ENCODE measurements at places on chromosomes 5 and 9. TPM values are rescaled to one million over a fixed set of nuclear protein-coding genes. Genes with fewer than 3 reads are reported as not detected.

The TMEFF1 gene
- total RNA-seq = 0.95 TPM

The AMACR gene
- total RNA-seq = 11.5 TPM

The FBP1 gene
- 0.68 TPM for total RNA-seq

- no peak overlapping the region for H3K4me3 ChIP-seq
- H3K27me3 ChIP-seq = no peaks in the 10 kb centered on the region
- no peaks in the 10 kb centered on the region for H3K36me3 ChIP-seq
- no peak overlapping the region for H3K27ac ChIP-seq
Measured at GRCh38 chr9:75845806-75846205, 44.7 kb upstream of the PCSK5 start.

- no peaks in the 10 kb centered on the region for H3K36me3 ChIP-seq
- H3K4me1 ChIP-seq = no peaks in the 10 kb centered on the region
- H3K27ac ChIP-seq = no peak overlapping the region
Measured at GRCh38 chr5:138626333-138626944, 51.2 kb upstream of the HSPA9 start.
